ENCODE measurements at places on chromosomes 2 and 18.

DNA sequence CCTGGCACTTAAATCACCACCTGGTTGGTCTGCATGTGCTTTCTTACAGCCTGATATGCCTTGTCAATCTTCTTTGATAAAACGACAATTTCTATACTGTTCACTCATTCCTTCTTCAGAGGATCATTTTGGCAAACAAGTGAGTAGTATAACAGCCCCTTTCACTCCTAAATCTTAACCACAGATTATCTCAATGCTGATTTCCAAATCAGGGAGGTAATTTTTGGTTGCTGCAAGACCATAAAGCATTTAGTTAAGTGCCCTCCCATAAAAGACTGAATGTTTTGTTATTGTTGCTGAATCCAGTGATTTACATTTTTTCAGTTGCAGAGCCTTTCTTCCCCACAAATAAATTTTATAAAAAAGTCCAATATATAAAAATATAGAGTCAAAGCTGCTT is 129.2 kb upstream of the CYP26B1 start:
- DNase-seq: no peak

GRCh38 chr2:241853651-241854341 is 4.9 kb downstream of the PDCD1 start:
- DNase-seq: no peak

- no peak for DNase-seq
These were observed 308.0 kb upstream of the PIK3C3 start for GRCh38 chr18:41646915-41647620.

DNA sequence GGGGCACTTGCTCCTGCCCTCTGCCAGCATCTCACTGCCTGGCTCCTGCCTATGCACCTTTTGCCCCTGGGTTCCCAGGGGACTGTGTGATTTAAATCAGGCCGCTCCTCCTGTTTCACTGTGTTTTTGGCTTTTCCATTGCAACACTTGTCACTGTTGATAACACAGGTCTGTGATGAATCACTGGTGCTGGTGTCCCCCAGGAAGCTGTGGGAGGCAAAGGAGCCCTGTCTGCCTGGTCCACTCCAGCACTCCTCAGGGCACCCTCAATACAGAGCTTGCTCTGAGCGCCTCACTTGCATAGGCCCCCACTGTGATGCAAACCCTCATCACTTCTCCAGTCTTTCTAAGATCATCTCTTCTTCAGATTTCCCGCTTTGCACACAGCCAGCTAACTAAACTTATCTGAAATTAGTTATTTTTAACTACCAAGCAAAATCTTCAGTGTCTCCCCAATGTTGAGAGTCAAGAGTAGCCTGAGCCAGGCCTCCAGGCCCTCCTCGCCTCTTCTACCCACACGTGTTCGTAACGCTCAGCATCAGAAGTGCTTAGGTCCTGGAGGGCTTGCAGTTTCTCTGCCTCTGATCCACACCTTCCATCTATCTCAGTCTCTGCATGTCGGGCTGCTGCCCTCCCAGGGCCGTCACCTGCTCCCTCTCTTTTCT is 2.8 kb downstream of the TMEM18 start:
- DNase-seq: no peak

DNA sequence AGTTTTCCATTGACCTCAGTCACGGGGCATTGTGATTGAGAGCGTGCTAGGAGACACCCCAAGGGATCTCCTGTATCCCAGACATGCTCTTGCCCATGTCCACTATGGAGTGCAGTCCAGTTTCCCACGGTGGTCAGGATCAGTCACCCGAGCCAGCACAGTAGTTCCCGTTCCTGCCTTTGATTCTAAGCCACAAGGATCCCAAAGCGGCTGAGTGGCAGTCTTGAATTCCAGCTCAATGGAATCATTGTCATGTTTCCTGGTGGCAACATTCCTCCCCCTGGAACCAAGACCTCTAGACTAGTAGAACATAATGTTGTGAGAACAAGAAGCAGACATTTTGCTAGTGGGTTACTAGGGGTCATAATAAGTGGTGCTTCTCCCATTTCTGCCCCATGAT is 154.3 kb downstream of the SEPTIN10 start:
- DNase-seq: no peak

- no peak for DNase-seq
These were observed 4.6 kb upstream of the UGT1A5 start for GRCh38 chr2:233707940-233708644.

DNA sequence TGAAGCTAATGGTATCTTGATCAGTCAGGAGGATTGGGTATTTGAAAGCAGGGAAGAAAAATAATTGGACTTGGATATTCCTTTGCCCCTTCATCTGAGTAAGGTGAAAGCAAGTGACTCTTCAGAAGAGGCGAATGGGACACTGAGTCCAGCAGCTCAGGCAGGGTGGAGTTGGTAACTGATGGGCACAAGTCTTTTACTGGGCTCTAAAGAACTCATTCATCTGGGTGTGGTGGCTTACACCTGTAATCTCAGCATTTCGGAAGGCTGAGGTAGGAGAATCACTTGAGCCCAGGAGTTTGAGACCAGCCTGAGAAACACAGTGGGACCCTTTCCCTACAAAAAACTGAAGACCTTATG is 11.2 kb downstream of the CFLAR start:
- no peak for DNase-seq

DNA sequence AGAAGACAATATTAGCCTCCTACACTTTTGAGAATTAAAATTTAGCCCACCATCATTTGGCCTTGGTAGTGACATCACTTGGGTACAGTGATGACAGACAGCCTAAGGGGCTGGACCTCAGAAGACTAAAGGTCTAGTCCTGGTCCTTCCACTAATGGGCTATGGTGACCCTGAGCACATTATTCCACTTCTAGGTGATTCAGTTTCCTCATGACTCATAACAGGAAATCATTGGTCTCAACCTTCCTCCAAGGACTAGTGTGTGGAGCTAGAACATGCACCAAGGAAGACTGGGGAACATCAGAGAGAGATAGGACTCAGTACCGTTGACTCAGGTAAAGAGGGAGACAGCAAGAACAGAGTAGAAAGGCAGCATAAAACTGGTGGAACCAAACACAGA is 64.0 kb downstream of the TFCP2L1 start:
- DNase-seq: no peak

Measured in stimulated activated CD4-positive, alpha-beta T cell treated with anti-CD3 and anti-CD28 coated beads, Interleukin-12 subunit alpha, Interleukin-12 subunit beta, amount 100 ng/mL, for 48 hours (primary cell).